Nasal cavity respiratory epithelium epithelial cell of viscerocranial mucosa (primary cell): ENCODE measurements at places on chromosomes 2 and 18. TPM values are rescaled to one million over a fixed set of nuclear protein-coding genes. Genes with fewer than 3 reads are reported as not detected.

Gene LOXHD1
- total RNA-seq = under 0.01 TPM in 1 of 2 replicates, not detected in the other

Gene QPCT
- 5.3 and 16.1 TPM in 2 replicates for total RNA-seq

Gene UGP2
- total RNA-seq = 140 and 167 TPM in 2 replicates

Gene DCDC2C
- not detected in 2 replicates for total RNA-seq

Gene BMP10
- not detected in 2 replicates for total RNA-seq

Gene SCN2A
- 0.34 and 0.64 TPM in 2 replicates for total RNA-seq

Gene GULP1
- total RNA-seq = 38.7 and 66.6 TPM in 2 replicates

Gene DIS3L2
- total RNA-seq = 9.6 and 23.0 TPM in 2 replicates

Gene SP140L
- total RNA-seq = 2.1 and 10.3 TPM in 2 replicates

Gene MORN2
- total RNA-seq = 6.2 and 7.9 TPM in 2 replicates

Gene AQP12B
- not detected in 2 replicates for total RNA-seq

Gene PIEZO2
- 0.07 TPM in 1 of 2 replicates, not detected in the other for total RNA-seq
